ENCODE measurements at places on chromosomes 2 and 18.

GRCh38 chr2:241768850-241769249, 7.8 kb upstream of the GAL3ST2 start:
- no peak overlapping the region for H3K27ac ChIP-seq
- no peak overlapping the region for H3K4me3 ChIP-seq
- H3K27me3 ChIP-seq, result peaks cover 3% of the 10 kb centered on the region
- DNase-seq, result no peak

- H3K4me3 ChIP-seq, result no peak overlapping the region
- H3K4me1 ChIP-seq, result no peaks in the 10 kb centered on the region
- H3K27ac ChIP-seq, result no peak overlapping the region
- H3K27me3 ChIP-seq, result no peaks in the 10 kb centered on the region
Observed at GRCh38 chr2:136517716-136518115, 247.6 kb upstream of the THSD7B start.

GRCh38 chr2:234493796-234494195, 3.1 kb downstream of the ARL4C start:
- peaks cover 2% of the 10 kb centered on the region for H3K27me3 ChIP-seq
- H3K27ac ChIP-seq, result no peak overlapping the region
- no peaks in the 10 kb centered on the region for H3K36me3 ChIP-seq
- peaks cover 6% of the 10 kb centered on the region for H3K4me1 ChIP-seq
- DNase-seq, result no peak

GRCh38 chr2:140869107-140869506, 1261.7 kb downstream of the LRP1B start:
- H3K27me3 ChIP-seq, result no peaks in the 10 kb centered on the region
- no peaks in the 10 kb centered on the region for H3K4me1 ChIP-seq
- H3K36me3 ChIP-seq, result no peaks in the 10 kb centered on the region
- H3K27ac ChIP-seq, result no peak overlapping the region
- H3K4me3 ChIP-seq, result no peak overlapping the region
- DNase-seq, result no peak

GRCh38 chr2:205948496-205948837, 137.5 kb downstream of the INO80D start:
- no peak for DNase-seq
- H3K4me3 ChIP-seq, result no peak overlapping the region
- H3K27ac ChIP-seq, result no peak overlapping the region
- H3K36me3 ChIP-seq, result no peaks in the 10 kb centered on the region
- H3K4me1 ChIP-seq, result no peaks in the 10 kb centered on the region
- no peaks in the 10 kb centered on the region for H3K27me3 ChIP-seq

- no peaks in the 10 kb centered on the region for H3K27me3 ChIP-seq
- no peaks in the 10 kb centered on the region for H3K36me3 ChIP-seq
- H3K4me1 ChIP-seq, result peaks cover 25% of the 10 kb centered on the region
- H3K4me3 ChIP-seq, result no peak overlapping the region
- no peak overlapping the region for H3K27ac ChIP-seq
- no peak for DNase-seq
Observed at GRCh38 chr2:128301021-128301420, 17.6 kb downstream of the HS6ST1 start.

DNA sequence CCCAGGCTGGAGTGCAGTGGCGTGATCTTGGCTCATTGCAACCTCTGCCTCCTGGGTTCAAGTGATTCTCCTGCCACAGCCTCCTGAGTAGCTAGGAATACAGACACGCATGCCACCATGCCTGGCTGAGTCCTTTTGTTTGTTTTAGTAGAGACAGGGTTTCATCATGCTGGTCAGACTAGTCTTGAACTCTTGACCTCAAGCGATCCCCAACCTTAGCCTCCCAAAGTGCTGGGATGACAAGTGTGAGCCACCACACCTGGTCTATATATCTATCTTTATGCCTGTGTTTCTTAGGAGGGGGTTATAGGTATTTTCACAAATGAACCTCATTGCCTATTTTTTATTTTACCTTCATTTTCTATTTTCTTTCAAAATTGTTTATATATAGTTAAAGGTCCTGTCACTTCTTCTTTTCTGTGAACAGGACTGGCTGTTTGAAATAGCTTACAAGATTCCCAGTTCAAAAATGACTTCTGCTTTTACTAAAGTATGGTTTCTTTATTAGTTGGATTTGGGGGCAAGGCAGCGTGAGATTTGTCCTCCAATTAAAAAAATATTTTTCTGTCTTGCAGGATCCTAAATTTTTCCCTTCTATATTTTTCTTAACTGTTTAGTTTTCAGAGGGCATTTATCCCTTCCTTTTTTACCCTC, 16.4 kb upstream of the MARCHF7 start:
- H3K27ac ChIP-seq, result no peak overlapping the region
- no peaks in the 10 kb centered on the region for H3K36me3 ChIP-seq
- H3K4me3 ChIP-seq, result no peak overlapping the region
- H3K27me3 ChIP-seq, result no peaks in the 10 kb centered on the region
- no peaks in the 10 kb centered on the region for H3K4me1 ChIP-seq

DNA sequence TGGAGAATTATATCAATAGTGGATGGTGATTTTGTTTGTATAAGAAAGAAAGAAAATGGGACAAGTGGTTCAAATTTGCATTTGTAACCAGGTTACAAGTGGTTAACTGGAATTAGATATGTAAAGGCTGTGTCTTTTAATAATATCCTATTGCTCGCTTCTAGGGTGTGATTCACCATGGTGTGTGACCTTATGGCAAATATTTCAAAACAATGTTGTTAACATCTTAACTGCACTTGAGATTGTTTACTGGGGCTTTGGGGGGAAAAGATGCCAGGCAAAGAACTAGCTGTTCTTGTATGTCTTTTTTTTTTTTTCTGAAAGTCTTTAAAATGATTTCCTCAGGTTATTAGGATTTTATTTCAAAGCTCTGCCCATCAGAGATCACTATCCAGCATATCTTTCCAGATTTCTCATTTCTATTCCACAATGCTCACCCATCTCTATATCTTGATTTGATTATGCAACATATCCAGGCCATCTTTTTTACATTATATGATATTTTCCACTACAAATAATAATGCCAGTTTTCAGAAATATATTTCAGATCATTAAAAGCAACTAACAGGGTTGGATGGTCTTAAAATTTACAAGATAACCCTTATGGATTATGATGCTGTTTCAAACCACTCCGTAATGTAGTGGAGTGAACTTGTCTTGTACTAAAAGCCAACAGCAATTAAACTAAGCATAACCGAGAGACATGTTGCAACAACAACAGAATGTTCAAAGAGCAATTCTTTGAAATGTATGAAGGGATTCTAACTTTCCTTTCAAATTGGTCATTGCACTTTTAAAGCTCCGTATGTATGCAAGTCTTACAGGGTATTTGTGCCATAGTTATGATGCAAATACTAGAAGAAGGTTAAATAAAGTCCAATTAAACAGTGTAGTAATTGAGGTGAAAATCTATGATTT, 341.5 kb upstream of the ETAA1 start:
- H3K36me3 ChIP-seq, result no peaks in the 10 kb centered on the region
- H3K4me3 ChIP-seq, result no peak overlapping the region
- H3K27ac ChIP-seq, result no peak overlapping the region
- no peaks in the 10 kb centered on the region for H3K4me1 ChIP-seq
- no peaks in the 10 kb centered on the region for H3K27me3 ChIP-seq

DNA sequence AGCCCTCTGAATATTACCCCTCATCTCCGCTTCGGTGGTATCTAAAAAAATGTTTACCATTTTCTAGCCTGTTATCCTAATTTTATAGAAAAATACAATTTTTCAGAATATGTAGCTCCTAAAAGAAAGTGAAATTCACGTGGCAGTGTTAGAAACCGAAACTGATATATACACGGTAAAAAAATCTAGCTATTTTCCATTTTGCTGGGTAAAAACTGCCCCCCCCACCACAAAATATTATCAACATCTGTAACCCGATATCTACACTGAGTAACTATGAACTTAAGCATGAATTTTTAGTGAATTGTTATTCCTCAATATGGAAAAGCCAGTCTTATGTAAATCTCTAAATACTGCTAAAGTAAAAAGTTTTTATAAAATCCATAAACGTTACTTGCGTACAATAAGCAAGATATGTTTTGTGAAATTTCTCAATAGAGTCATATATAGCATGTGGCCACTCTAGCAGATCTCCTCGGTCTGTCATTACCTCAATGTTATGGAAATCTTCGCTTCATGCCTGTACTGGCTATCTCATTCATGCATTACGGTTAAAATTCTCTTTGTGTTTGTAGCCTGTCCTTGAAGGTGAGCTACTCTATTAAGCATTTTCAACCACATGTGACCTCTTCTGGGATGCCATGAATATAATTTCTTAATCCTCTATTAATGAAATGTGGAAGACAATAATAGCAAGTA, 524.2 kb downstream of the TRIB2 start:
- no peak for DNase-seq
- no peaks in the 10 kb centered on the region for H3K27me3 ChIP-seq
- H3K4me3 ChIP-seq, result no peak overlapping the region

GRCh38 chr2:203685081-203685621, 21.3 kb upstream of the CD28 start:
- DNase-seq, result no peak
- peaks cover 85% of the 10 kb centered on the region for H3K4me1 ChIP-seq
- no peaks in the 10 kb centered on the region for H3K27me3 ChIP-seq

GRCh38 chr18:75341267-75341666, 86.2 kb downstream of the SMIM21 start:
- H3K4me3 ChIP-seq, result no peak overlapping the region
- no peaks in the 10 kb centered on the region for H3K36me3 ChIP-seq
- H3K27me3 ChIP-seq, result no peaks in the 10 kb centered on the region
- no peaks in the 10 kb centered on the region for H3K4me1 ChIP-seq

DNA sequence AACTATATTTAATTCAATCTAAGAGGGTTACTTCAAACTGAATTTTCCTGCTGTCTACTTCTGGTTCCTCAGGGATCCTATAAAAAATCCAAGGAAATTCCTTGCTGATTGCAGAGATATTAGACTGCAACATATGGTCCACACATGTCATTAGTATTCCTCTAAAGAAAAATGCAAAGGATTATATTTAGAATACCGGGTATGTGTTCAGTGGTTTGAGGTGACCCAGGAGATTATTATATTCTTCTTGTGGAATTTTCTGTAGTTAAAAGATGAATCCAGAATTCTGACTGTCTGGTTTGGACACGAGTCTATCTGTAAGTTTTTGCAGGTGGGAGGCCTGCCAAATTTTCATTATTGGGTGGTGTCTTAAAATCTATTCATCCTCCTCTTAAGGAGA, 18.2 kb downstream of the HOXD1 start:
- no peaks in the 10 kb centered on the region for H3K4me1 ChIP-seq
- no peak for DNase-seq
- no peak overlapping the region for H3K27ac ChIP-seq
- no peaks in the 10 kb centered on the region for H3K36me3 ChIP-seq
- H3K27me3 ChIP-seq, result no peaks in the 10 kb centered on the region

GRCh38 chr2:107804608-107805498, 21.8 kb upstream of the RGPD4 start:
- H3K27me3 ChIP-seq, result no peaks in the 10 kb centered on the region
- H3K4me1 ChIP-seq, result peaks cover 13% of the 10 kb centered on the region
- H3K4me3 ChIP-seq, result no peak overlapping the region
- H3K36me3 ChIP-seq, result no peaks in the 10 kb centered on the region

DNA sequence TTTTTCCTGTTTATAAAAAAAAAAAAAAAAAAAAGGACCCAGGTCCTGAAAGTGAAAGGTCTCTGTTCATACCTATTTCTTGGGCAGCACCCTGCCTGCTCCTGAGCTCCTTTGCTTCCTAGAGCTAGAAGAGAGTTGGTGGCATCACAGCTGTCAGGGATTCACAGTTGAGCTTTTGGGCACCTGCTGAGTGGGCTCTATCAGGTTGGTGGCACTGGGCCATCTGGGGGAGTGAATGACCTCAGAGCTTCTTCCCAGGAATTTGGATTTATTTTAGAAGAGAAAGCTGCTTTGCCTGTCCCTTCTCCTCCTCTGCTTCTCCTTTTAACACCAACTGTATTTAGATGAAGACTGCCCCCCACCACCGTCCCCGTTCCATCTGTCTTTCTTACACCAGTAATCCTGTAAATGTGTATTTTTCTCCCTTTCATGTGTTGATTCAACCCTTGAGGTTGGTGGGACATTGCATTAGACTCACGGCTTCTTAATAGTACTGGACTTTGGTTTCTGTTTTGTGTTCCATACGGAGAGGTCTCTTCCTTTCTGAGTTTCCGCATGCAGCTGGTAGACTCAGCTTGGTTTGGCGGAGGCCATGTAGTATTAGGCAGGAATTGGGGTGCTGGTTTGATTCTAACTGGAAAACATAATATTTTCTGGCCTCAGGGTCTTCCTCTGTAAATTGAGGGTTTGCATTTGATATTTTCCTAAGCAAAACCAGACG, 7.6 kb upstream of the MGAT5 start:
- no peak for DNase-seq
- no peaks in the 10 kb centered on the region for H3K27me3 ChIP-seq
- H3K4me3 ChIP-seq, result no peak overlapping the region
- no peak overlapping the region for H3K27ac ChIP-seq
- H3K4me1 ChIP-seq, result no peaks in the 10 kb centered on the region

- no peak overlapping the region for H3K27ac ChIP-seq
- no peaks in the 10 kb centered on the region for H3K4me1 ChIP-seq
- H3K4me3 ChIP-seq, result no peak overlapping the region
- H3K36me3 ChIP-seq, result no peaks in the 10 kb centered on the region
- H3K27me3 ChIP-seq, result no peaks in the 10 kb centered on the region
Observed at GRCh38 chr2:67186871-67187270, 210.3 kb upstream of the ETAA1 start.

DNA sequence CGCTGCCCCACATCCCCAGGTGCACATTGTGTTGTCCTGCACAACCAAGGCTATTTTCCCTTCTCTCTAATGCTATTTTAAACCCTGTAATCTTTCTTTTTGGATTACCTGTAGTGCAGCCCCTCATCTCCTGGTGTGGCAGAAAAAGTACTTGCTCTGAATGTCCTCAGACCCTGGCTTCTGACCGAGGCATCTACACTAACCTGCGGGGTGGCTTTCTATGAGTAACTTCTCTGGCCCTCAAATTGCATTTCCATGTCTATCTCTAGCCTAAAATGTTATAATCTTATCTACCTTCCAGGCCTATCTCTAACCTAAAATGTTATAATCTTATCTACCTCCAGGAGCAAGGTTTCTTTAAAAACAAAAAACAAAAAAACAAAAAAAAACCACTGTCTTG, 18.2 kb upstream of the SP5 start:
- H3K27me3 ChIP-seq, result no peaks in the 10 kb centered on the region
- no peak for DNase-seq
- H3K27ac ChIP-seq, result no peak overlapping the region
- no peaks in the 10 kb centered on the region for H3K4me1 ChIP-seq

- H3K4me1 ChIP-seq, result no peaks in the 10 kb centered on the region
- H3K27me3 ChIP-seq, result no peaks in the 10 kb centered on the region
- no peak overlapping the region for H3K4me3 ChIP-seq
- DNase-seq, result no peak
- H3K36me3 ChIP-seq, result no peaks in the 10 kb centered on the region
- no peak overlapping the region for H3K27ac ChIP-seq
Observed at GRCh38 chr18:74264303-74265020, 27.3 kb downstream of the CYB5A start.

GRCh38 chr2:172480301-172481218, 53.2 kb downstream of the ITGA6 start:
- no peaks in the 10 kb centered on the region for H3K27me3 ChIP-seq
- H3K4me3 ChIP-seq, result no peak overlapping the region
- H3K4me1 ChIP-seq, result peaks cover 4% of the 10 kb centered on the region
- no peak overlapping the region for H3K27ac ChIP-seq
- H3K36me3 ChIP-seq, result no peaks in the 10 kb centered on the region
- DNase-seq, result peak; percentile 70
